ENCODE measurements at places on chromosomes 2 and 18.

- DNase-seq = no peak
Measured at GRCh38 chr2:121390082-121390692, 105.2 kb upstream of the TFCP2L1 start.

DNA sequence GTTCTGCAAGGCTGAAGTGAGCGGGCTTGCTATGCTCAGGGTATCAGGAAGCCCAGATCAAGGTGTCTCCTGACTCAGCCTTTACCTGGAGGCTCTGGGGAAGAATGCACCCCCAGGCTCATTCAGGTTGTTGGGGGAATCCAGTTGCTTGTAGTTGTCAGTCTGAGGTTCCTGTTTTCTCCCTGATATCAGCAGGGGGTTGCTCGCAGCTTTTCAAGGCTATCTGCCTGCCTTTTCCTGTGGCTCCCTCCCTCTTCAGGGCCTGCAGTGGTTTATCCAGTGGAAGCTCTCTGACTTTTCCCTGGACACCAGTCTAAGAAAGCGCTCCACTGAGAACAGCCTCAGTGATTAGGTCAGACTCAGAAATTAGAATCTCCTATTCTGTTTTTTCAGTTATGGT lies 116.6 kb downstream of the PTPRM start:
- no peak for DNase-seq

DNA sequence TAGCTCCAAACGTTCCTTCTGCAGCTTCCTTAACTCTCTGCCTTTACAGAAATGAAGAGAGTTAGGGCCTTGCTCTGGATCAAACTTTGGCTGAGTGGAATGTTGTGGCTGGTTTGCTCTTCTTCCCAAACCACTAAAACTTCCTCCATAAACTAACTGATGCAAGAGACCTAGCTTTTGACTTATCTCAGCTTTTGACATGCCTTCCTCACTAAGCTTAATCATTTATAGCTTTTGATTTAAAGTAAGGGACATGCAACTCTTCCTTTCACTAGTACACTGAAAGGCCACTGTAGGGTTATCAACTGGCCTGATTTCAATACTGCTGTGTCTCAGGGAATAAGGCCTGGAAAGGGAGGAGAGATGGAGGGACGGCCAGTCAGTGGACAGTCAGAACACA lies 8.3 kb downstream of the PXDN start:
- no peak for DNase-seq

DNA sequence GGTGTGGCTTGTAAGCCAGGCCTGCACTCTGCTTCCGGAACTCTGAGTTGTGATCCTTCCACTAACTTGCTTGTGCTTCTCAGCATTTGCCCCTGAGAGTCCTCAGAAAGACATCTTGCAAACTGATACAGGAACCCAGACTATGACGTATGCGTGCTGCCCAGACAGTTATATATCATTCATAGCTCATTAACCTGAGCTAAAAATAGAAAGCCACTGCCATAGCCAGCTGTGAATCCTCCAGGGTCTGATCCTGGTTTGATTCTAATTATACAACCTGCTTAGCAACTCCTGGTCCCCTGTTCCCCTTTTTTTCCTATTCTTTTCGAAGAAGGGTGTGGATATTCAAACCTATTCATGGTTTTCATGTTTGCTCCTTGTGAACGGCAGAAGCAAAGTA lies 63.7 kb downstream of the MARCHF4 start:
- DNase-seq = no peak

DNA sequence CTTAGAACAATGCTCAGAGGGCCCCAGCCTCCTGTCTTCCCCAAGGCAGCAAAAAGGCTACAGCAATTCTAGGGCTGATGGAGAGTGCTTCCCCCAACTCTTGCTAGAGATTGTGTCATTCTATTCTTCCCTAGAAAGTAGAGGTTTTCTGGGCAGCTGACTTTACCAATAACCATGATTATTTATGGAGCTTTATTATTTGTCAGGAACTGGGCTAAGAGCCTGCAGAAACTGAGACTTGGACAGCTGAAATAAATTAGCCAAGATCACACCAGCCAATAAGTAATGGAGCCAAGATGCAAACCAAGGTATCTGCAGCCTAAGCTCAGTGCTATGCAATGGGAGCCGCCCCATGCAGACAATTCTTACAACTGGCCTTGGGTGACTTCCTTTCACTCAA lies 84.8 kb downstream of the CCBE1 start:
- no peak for DNase-seq

DNA sequence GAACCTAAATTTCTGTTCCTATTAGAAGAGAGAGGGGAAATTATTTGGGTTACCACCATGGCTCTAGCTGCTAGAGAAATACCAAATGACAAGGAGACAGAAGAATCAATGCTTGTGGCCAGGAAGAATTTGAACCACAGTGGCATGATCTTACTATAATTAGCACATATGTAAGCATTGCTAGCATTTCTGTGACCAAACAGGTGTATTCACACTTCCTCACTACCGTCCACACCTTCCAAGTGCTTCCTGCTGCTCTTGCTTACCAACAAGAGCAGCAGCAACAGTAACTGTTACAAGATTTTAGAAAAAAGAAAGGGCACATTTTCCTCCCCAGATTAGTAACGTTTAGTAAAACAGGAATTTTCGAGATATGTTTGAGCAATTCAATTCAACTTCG lies 60.5 kb downstream of the CDH7 start:
- no peak for DNase-seq

- no peak for DNase-seq
Measured at GRCh38 chr2:219054956-219055903, 5.5 kb downstream of the IHH start.

DNA sequence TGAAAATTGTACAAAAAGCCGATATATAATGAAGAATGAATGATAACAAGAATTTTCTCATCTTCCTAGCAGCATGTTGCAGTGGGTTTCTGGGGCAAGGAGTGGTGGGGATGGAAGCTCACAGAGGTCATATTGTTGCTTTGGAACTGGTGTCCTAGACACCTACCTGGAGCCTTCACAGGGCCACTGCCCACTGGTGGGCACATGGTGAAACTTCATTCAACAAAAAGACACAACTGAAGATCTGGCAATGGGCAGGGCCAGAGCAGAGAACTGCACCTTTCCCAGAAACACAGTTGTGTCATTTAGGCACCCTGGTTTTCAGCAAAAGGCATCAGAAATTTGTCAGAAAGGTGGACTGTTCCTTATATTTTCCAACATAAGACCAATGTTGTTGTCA lies 115.3 kb downstream of the FHOD3 start:
- no peak for DNase-seq

DNA sequence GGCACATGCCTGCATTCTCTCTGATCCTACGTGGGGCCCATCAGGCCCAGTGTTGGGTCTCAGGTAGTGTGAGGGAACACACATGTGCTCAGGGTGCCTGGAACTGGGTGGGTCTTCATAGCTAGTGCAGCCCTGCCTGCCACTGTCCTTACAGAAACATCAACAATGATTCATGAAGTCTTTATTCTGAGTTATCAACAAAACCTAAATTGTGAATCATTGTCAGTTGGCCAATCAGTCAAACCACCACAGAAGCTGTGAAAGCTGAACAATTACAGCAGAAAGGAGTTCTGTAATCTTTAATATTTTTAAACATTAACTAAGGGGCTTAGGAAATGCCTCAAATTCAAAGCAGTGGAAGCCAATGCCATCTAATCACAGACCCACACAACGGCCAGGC lies 82.8 kb upstream of the ZNF521 start:
- no peak for DNase-seq

DNA sequence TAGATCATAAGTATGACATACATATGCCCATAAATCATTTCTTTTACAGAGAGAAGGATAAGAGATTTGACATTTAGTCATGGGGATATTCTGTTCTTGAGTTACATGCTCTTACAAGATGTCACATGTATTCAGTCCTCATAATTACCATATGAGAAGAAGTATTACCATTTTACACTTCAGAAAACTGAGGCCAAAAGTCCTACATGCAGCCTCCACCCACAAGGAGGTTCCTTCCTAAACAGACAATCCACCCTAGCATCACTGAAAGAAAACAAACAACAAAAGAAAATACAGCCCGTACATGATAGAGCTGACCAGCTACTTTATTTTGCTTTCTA lies 335.1 kb downstream of the SETBP1 start:
- DNase-seq = no peak

- DNase-seq = no peak
Measured at GRCh38 chr18:46008531-46008930, 41.4 kb upstream of the EPG5 start.

DNA sequence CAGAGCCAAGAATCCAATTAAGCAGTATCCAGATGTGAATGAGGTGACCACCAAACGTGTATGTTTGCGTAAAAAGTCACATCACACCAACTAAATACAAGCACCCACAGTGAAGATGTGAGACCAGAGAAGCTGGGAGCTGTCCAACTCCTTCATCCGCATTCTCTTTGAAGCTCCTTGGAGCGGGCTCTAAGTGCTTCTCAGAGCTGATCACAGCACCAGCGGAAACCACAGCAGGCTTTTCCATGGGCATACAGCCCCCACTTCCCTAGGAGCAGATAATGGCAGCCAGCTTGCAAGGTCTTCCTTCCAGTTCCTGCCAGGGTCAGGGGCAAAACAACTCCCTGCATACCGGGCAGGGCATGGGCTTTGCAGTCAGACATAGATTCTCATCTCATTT lies 36.4 kb downstream of the REEP1 start:
- DNase-seq = peak; percentile 26
